Activated T-helper 1 cell treated with anti-CD3 and anti-CD28 coated beads, Interleukin-2, amount 50 U/mL, for 16 hours (primary cell): ENCODE measurements at places on chromosomes 4 and X.

GRCh38 chr4:186628058-186628711 lies 72.8 kb upstream of the MTNR1A start:
- no peak for DNase-seq

- no peak for DNase-seq
Measured at GRCh38 chrX:150536455-150537116, 31.8 kb upstream of the MTM1 start.

DNA sequence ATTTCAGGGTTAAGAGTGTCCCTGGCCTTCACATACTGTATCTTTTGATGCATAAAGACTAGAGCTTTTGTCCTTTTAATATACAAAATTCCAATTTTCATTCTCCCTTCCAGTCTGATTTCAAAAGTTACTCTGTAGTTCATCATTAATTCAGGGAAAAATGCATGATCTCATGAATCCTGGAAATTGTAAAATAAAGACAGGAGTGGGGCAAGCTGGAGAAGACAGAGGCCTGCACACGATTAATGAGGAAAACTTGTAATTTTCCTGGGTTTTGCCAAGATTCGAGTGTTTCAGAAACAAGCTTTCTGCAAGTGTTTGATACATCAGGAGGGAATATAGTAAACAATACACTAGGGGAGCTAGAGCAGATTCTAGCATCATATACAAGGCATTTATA lies 947.9 kb downstream of the FAT4 start:
- no peak for DNase-seq

- no peak for DNase-seq
Measured at GRCh38 chr4:3426465-3427133, 15.2 kb upstream of the HGFAC start.

DNA sequence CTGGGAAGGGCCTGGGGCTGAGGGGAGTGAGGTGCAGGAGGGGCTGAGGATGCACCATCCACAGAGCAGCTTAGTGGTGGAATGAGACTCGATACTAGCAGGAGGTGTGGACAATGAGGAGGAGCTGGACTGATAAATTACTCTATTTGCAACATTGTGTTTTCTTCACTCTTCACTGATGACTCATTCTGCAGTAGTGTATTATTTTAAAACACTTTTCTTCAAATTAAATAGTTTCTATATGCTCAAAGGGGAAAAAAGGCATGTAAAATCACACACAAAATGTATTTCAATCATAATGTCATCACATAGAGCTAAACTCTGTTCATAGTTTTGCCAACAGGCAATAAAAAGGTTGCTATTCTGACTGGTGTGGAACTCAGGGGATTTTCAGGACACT lies 467.0 kb upstream of the CTSO start:
- DNase-seq: no peak
